ENCODE measurements at places on chromosomes 4 and X.
A peak's percentile ranks its signal among the peaks of the same experiment; 100 is the strongest.

GRCh38 chr4:63080934-63081333 is 1328.3 kb downstream of the TECRL start:
- no peak for DNase-seq

GRCh38 chr4:6497796-6498195 is 25.4 kb upstream of the PPP2R2C start:
- DNase-seq: no peak

DNA sequence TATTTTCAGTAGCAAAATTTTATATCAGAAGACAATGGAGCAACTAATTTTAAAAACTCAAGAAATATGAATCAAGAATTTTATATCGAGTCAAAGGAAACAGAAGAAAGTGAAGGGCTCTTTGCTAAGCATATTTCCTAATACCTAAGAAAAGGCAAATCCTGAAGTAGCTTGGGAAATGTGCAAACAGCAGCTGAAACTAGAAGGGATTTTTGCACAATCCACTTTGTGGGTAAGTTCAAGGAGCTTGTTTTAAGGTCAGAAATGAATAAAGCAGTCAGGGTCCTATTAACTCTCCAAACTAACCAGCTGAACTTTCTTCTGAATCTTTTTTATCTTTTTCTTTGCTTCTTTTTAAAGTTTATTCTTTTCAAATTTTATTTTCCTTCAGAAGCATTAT is 500.9 kb upstream of the CXorf51A start:
- no peak for DNase-seq

DNA sequence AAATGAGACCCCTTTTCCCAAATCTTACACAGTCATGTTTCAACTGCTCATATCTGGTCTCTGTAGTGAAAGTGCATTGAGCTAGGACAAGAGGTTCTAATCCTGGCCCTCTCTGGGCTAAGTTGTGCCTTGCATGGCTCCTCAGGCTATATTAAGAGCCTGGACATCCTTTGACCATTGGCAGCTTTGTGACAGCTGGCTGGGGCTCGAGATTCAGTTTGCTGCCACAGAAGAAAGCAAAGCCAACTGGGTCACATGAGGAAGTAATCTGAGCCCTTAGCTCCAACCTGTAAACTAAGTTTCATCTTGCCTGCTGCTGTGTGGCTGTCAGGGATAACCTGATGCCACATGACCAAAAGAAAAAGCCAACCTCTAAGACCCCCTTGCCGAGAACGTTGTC is 51.8 kb upstream of the JADE1 start:
- no peak for DNase-seq

DNA sequence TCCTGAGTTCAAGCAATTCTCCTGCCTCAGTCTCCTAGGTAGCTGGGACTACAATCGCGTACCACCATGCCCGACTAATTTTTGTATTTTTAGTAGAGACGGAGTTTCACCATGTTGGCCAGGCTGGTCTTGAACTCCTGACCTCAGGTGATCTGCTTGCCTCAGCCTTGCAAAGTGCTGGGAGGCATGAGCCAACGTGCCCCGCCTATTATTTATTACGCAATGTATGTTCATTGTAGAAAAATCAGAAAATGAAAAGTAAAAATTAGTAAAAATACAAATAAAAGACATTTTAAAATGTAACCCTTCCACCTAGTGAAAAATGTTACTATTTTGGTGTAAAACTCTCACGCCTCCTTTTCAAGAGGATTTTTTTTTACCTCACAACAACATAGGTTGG is 14.2 kb downstream of the F8A1 start:
- no peak for DNase-seq

DNA sequence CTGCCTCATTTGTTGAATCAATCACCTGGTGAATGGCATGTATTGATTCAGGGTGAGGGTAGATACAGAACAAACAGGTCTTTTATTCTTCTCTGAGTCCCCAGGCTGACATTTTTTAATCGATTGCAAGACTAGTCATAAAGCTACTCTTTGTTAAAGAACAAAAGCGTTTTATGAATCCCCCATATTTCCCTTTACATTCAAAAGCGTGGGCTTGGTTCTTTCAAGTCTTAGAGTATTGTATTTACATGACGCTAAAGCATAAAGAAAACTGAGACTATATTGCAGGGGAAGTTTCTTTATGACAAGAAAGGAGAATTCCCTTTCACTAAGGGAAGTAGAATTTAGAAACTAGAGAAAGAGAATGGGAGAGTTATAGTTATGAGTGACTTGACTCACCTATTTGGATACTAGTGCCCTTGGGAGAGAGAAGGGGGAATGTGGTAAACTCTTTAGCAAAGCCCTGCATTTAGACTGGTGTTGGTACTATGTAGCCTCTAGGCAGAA is 69.3 kb upstream of the PDE5A start:
- no peak for DNase-seq

GRCh38 chr4:8644966-8645752 is 52.6 kb downstream of the CPZ start:
- no peak for DNase-seq

GRCh38 chr4:25783943-25784342 is 78.8 kb downstream of the SEL1L3 start:
- DNase-seq: no peak

GRCh38 chrX:20517565-20517964 is 250.9 kb upstream of the RPS6KA3 start:
- DNase-seq: no peak

- DNase-seq: no peak
Measured at GRCh38 chr4:143338313-143338712, 1.6 kb downstream of the GAB1 start.

GRCh38 chrX:76987381-76987780 is 459.8 kb upstream of the FGF16 start:
- DNase-seq: no peak

DNA sequence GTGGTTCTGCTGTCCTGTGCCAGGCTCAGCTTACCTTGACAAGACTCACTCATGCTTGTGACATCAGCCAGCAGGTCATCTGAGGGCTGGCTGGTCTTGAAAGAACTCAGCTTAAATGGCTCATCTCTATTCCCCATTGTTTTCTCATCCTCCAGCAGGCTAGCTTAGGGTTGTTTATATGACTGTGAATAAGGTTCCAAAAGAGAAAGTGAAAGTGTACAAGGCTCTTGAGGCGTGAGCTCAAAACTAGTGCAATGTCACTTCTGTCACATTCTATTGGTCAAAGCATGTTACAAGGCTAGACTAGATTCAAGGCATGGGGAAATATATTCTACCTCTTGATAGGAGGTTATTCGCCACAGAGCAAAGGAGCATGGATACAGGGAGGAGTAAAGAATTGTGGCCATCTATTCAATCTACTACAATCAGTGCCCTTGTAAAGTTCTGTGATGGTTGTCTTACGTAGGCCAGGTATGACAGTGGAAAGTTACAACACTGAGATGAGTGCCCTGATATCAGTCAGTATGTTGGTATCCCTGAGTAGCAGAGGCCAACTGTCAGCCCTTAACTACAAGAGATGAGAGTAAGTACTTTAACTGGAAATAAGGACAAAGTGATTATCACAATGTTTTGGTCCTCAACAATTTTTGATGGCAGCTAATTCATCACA is 19.8 kb upstream of the TMLHE start:
- DNase-seq: peak; percentile 81

DNA sequence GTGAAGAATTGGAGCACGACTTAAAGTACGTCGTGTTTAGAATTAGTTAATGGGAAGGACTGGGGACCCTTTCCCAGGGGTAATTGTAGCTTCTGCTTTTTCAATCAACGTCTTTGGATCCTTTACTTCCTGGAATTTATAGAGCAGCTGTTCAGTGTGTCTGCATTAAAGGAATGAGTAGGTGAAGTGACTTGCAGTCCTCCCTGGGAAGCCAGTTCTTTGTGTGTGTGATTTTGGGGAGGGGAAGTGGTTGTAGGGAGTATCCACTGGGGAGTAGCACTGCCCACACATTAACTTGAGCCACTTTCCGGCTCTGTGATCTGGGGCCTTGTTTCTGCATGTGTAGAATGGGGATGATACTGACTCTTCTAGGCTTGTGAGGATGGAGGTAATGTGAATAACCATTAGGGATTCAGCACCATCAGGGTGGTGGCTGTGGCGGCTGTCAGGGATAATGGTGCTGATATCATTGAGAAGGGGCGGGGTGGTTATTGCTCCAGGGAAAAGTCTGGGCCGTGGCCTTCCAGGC is 54.7 kb downstream of the TMEM131L start:
- DNase-seq: no peak

- no peak for DNase-seq
Measured at GRCh38 chrX:95974890-95975289, 709.8 kb upstream of the DIAPH2 start.

DNA sequence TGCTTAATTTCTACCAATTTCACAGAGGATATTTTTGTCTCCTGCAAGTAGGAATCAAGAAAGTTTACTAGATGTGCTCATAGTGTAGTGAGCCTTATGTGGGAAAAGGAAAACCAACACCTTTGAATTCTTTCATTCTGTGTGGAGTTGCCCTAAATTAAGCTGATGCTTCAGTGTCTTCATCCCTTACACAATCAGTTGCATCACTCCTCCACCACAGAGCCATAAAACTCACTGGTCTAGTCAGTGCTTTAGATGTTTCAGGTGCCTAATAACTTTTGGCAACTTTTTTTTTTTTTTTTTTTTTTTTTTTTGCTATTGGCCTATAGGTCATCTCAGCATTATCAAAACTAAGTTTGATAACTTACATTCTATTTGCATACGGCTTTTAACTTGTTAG is 41.5 kb downstream of the HHIP start:
- DNase-seq: no peak

- no peak for DNase-seq
Measured at GRCh38 chrX:10017872-10018271, 50.7 kb downstream of the CLDN34 start.

- DNase-seq: peak; percentile 19
Measured at GRCh38 chr4:99264927-99265326, 25.9 kb downstream of the ADH1A start.

Data from T-helper 2 cell (primary cell).